ENCODE measurements at places on chromosomes 6 and 20. TPM values are rescaled to one million over a fixed set of nuclear protein-coding genes. Genes with fewer than 3 reads are reported as not detected.

GLP1R gene
- not detected for total RNA-seq

DNA sequence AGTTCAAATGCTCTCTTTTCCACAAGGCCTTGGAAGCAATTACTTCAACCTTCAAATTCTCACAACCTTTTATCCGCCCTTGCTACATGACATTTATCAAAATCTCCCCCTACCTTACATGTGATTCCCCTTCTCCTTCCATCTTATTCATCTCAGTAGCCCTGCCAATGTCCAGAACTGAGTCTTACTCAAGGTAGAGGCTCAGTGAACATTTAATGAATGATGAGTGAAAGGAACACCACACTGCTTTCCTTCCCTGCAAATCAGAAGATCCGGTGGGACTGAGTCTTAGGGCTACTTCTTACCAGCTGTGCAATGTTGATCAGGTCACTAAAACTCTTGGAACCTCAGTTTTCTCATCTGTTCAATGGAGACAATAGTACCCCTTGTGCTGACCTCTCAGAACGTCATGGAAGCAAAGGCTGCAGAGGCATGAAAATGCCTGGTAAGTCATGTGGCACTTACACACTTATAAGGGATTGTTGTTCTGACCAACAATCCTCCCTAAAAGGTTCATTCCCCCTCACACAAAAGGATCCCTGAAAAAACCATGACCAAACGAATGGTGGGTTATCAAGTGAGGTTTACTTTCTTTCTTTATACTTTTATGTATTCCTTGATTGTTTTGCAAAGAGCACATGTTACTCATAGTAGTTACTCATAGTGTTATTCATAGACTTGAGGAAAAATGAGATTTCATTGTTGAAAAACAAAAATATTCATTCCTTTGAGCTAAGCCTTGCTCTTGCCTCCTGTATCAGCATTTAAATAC lies 6.5 kb downstream of the MDGA1 start:
- DNase-seq = peak; percentile 90
- H3K4me1 ChIP-seq = peaks cover 21% of the 10 kb centered on the region
- no peaks in the 10 kb centered on the region for H3K36me3 ChIP-seq
- H3K27ac ChIP-seq = peak overlapping the region; percentile 16
- peaks cover 15% of the 10 kb centered on the region for H3K27me3 ChIP-seq

DNA sequence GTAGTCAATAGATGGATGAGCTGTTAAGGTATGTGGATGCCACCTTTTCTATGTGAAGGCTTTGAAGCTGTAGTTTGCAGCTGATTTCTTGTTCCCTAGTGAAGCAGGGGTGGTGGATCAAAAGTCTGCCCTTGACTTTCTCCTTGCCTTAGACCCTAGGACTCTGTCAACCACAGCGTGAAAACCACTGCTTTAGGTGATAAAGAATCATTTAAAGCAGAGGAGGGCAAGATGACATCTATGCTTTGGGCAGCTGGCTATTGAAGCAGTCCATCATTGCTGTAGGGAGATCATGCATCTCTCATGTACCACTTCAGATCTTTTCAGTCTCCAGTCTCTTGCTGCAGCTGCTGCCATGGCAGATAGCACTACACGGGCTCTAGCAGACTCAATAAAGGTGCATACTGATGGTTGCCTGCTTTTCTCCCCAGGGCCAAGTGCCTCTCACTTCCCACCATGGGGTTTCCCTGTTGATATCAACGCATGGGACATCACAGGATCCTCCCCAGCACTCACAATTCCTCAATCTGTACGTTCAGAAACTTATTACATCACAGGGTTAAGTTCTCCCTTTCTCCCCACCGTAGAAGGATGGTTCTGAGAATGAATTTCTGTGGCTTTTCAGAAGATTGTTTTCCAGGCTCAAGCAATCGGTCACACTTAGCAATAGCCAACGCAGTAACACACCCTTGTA lies 122.0 kb upstream of the STMND1 start:
- H3K36me3 ChIP-seq = no peaks in the 10 kb centered on the region
- no peak overlapping the region for H3K27ac ChIP-seq
- DNase-seq = no peak
- peaks cover 11% of the 10 kb centered on the region for H3K4me1 ChIP-seq

DNA sequence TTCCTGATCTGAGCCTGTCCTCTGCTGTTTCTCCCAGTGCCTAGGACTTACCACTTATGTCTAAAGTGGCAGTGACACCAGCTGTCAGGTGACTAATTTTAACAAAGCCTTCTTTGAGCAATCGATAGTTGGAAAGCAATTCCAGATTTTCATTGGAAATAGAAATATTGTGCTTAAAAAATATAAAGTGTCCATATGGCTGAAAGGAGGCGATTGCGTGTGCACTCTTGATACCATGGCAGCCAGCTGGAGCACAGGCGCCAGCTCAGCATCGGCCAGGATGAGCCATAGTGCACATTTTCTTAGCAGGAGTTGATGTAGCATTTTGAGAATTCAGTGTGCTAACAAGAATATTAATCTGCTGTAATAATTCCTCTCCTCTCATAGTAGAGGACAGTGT lies 70.0 kb downstream of the LRRC1 start:
- H3K4me3 ChIP-seq = no peak overlapping the region
- peaks cover 7% of the 10 kb centered on the region for H3K4me1 ChIP-seq
- DNase-seq = no peak

GRCh38 chr20:63482021-63482587 lies 9.6 kb upstream of the KCNQ2 start:
- H3K36me3 ChIP-seq = no peaks in the 10 kb centered on the region
- H3K27ac ChIP-seq = no peak overlapping the region
- H3K4me1 ChIP-seq = no peaks in the 10 kb centered on the region
- H3K4me3 ChIP-seq = no peak overlapping the region
- no peak for DNase-seq
- peaks cover 17% of the 10 kb centered on the region for H3K27me3 ChIP-seq

DNA sequence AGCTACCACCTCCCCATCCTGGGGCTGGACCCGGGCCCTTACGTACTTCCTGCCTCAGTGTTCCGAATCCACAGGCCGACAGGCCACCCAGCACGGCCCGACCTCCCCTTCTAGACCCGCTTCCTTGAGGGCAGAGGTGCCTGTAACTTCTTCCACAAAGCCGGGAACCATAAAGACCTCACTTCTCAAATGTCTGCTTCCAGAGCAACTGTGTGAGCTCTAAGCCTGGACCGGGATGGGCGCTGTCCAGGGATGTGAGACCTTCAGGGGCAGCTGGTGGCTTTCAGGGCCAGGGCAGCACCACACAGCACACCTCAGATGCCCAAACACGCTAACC lies 9.3 kb downstream of the SLC2A4RG start:
- no peaks in the 10 kb centered on the region for H3K4me1 ChIP-seq
- no peaks in the 10 kb centered on the region for H3K36me3 ChIP-seq
- no peak overlapping the region for H3K27ac ChIP-seq
- H3K27me3 ChIP-seq = no peaks in the 10 kb centered on the region
- H3K4me3 ChIP-seq = no peak overlapping the region

DNA sequence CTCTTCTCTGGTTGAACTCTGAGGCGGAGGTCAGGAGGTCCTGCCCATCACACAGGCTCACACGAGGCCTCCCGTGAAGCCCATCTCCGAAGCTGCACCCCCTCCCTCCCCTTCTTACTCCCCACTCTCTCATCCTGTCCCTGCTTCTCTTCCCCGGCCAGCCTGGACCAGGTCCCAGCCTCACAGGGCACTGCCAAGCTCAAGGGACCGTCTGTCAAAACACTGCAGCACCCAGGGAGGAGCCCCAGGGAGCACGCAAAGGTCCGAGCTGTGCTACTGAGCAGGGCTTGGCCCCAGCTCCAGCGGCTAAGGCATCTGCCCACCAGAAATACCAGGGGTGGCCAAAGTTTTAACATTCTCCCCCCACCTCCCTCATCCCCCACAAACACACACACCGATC lies 70.0 kb downstream of the PSMG4 start:
- no peaks in the 10 kb centered on the region for H3K27me3 ChIP-seq
- H3K36me3 ChIP-seq = no peaks in the 10 kb centered on the region
- peaks cover 28% of the 10 kb centered on the region for H3K4me1 ChIP-seq
- DNase-seq = no peak
- H3K27ac ChIP-seq = no peak overlapping the region

DNA sequence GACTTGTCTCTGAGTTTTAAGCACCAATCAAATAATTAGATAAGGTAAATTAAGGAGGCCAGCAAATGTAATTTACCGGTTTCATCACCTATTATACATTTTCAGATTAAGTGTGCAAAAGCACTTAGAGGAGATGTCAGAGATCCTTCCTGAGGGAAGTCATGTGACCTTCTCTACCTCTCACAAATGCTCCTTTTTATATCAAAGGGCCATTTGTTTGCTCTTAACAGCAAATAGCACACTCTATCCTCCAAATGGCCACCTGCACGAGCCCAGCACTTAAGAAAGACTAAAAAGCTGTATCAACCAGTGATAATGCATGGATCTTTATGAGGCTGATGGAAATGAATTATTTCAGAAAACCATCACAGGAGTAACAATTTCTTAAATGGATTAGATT lies 149.4 kb downstream of the ELOVL4 start:
- H3K27me3 ChIP-seq = no peaks in the 10 kb centered on the region
- H3K36me3 ChIP-seq = no peaks in the 10 kb centered on the region
- H3K27ac ChIP-seq = no peak overlapping the region
- DNase-seq = no peak

VPS16 gene
- total RNA-seq = 36.2 TPM

DNA sequence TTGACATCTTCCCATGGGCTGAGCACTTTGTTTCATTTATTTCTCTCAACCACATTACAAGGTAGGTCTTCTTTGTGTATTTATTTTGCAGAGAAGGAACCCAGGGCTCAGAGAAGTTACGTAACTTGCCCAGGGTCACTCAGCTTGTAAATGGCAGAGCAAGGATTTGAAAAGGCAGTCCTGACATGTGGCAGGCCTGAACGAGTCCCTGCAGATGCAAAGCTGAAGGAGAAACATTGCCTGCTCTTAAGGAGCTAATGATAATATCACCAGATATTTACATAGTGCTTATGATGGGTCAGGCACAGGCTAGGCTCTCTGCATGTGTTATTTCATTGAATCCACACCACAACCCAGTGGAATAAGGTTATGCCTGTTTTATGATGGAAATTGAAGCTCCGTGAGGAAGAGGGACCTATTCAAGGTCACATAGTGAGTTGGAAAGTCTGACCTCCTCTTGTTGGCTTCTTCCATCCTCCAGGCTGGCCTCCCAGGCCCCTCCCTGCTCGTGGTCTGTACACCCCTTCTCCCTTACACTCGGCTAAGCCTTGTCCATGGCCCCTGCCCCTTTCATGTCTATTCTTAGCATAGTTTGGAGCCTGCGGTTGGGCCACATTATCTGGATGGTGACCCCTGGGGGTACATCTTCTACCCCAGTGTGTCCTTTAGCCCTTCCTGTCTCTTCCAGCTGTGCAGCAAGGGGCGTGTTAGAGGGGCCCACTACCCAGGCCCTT lies 12.5 kb downstream of the MYH7B start:
- H3K27ac ChIP-seq = no peak overlapping the region
- no peaks in the 10 kb centered on the region for H3K4me1 ChIP-seq
- no peaks in the 10 kb centered on the region for H3K36me3 ChIP-seq
- DNase-seq = peak; percentile 18

DNA sequence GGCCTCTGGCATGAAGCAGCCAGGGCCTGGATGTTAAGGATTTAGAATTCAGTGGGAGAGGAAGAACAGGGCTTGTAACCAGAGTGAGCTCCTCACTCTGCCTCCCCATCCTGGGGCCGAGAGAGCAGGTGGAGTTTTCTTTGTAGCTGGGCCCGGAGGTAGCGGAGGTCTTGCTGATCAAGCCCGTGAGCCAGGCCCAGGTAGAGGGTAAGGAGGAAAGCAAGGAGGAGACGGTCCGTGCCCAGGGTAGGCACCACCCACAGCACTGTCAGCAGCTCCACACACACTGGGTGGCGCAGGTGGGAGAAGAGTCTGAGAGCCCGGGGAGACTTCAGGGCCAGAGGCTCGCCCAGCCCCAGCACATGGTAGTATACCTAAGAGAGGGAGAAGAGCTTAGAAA lies 2.1 kb upstream of the PPP1R18 start:
- DNase-seq = no peak
- H3K4me1 ChIP-seq = peaks cover 36% of the 10 kb centered on the region
- no peaks in the 10 kb centered on the region for H3K27me3 ChIP-seq
- H3K4me3 ChIP-seq = peak overlapping the region; percentile 96
- H3K36me3 ChIP-seq = peaks cover 7% of the 10 kb centered on the region

DNA sequence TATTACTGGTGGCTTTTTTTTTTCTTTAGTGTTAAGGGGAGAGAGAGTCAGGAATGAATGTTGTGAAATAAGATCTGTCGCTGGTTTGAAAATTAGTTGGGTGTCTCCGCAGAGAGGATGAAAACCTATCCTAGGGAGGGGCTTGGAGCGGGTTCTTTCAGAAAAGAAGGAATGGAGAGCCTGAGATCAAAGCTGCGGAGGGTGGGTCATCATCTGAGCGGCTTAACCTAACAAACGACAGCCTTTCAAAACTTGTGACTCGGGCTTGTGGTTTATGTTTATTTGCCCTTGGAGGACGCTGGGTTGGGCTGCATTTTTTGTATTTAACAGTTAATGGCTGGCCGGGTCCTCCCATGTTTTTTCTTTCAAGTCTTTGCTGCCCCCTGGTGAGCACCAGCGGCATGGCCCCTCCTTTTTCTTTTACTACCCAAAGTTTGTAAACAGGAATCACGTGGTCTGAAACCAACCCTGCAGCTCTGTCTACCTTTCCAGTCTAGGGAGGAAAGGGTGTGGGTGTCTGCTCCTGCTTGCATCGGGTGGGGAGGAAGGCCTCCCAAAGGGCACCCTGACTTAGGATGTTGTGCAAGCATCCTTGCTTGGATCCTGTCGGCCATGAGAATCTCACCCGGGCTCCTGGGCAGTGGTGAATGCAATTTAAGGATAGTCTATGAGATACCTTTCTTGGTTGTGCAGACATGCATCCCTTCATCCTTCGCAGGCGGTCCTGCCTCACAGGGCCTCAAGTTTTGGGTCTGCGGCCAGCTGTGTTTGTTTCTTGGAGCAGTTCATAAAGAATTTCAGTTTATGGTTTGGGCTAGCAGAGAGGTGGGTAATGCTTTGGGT lies 2.2 kb downstream of the PIM1 start:
- peaks cover 25% of the 10 kb centered on the region for H3K4me1 ChIP-seq
- H3K27me3 ChIP-seq = no peaks in the 10 kb centered on the region
- DNase-seq = peak; percentile 96
- H3K4me3 ChIP-seq = peak overlapping the region; percentile 91
- peaks cover 36% of the 10 kb centered on the region for H3K36me3 ChIP-seq
- peak overlapping the region; percentile 87 for H3K27ac ChIP-seq

DEFB124 gene
- not detected for total RNA-seq

CRIP3 gene
- 0.59 TPM for total RNA-seq

AARS2 gene
- 6.5 TPM for total RNA-seq

- H3K27me3 ChIP-seq = no peaks in the 10 kb centered on the region
- H3K36me3 ChIP-seq = no peaks in the 10 kb centered on the region
- no peak for DNase-seq
- H3K4me1 ChIP-seq = no peaks in the 10 kb centered on the region
Observed at GRCh38 chr6:52681416-52681815, 10.5 kb downstream of the TMEM14A start.

TBX18 gene
- total RNA-seq = 64.1 TPM

- H3K4me1 ChIP-seq = peaks cover 6% of the 10 kb centered on the region
- no peak overlapping the region for H3K4me3 ChIP-seq
- H3K36me3 ChIP-seq = no peaks in the 10 kb centered on the region
Observed at GRCh38 chr6:157238346-157238745, 85.0 kb downstream of the TMEM242 start.

RBPJL gene
- total RNA-seq = not detected

NINL gene
- total RNA-seq = 14.8 TPM
